ENCODE measurements at places on chromosomes 12 and 14.

- no peak for DNase-seq
These were observed 94.5 kb downstream of the PCNX1 start for GRCh38 chr14:71001742-71002141.

GRCh38 chr14:44961151-44961553 lies 595 bp downstream of the KLHL28 start:
- peak; percentile 53 for DNase-seq

DNA sequence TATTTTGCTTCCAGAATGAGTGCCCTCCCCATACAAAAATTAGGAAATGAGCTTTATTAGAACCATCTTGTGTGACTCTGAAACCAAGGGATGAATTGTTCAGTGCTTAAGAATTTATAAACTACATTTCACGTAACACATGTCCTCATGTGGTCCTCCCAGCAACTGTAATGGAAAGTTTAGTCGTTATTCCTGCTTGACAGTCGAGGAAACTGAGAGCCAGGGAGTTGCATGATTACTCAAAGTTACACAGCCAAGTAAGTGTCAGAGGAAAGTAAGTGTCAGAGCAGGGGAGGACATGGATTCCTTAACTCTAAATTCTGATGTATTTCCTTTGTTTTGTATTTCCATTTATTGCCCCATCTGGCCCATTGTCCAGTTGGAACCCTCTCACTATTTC lies 453.9 kb downstream of the FUT8 start:
- no peak for DNase-seq

GRCh38 chr14:65131301-65131701 lies 29.0 kb upstream of the MAX start:
- peak; percentile 39 for DNase-seq

DNA sequence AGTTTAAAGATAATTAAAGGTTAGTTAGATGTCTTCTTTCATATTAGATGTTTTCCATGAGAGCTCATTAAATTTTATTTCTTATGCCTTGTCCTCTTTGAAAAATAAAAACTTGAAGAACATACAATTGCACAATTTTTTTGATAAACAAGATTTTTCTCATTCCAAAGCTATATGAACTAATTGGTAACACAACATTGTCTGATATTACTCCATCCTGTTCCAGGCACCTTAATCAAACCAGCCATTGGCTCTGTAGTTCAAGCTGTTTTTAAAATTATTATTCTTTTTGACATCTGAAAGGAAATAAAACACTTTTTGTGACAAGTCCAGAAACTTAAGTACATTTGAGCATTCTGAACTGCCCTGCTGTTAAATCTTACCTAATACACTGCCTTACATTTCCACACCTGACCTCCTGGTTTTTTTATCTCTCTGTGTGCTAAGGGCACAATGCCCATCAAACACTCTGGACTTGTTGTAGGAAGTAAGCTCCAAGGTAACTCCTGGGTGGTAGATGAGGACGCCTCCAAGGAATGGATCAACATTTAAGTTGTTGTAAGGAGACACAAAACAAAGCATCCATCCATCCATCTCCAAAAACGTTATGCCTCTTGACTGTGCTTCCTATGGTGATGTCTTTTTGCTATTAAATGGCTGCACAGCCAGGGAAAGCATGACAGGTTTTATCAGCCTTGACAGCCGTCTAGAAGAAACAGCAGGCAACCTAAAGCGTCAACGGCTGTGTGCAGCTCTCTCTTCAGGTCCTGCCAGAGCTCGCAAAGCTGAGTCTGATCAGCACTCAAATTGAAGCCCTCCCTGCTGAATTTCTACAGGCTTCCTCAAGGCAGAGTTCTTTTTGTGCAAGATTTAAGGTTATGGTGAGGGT lies 449.9 kb upstream of the FLRT2 start:
- no peak for DNase-seq
